GM18507 (cell line): ENCODE measurements at places on chromosomes 5 and 9.
A peak's percentile ranks its signal among the peaks of the same experiment; 100 is the strongest.

- DNase-seq: no peak
Measured at GRCh38 chr5:173726846-173727557, 110.6 kb upstream of the BOD1 start.

DNA sequence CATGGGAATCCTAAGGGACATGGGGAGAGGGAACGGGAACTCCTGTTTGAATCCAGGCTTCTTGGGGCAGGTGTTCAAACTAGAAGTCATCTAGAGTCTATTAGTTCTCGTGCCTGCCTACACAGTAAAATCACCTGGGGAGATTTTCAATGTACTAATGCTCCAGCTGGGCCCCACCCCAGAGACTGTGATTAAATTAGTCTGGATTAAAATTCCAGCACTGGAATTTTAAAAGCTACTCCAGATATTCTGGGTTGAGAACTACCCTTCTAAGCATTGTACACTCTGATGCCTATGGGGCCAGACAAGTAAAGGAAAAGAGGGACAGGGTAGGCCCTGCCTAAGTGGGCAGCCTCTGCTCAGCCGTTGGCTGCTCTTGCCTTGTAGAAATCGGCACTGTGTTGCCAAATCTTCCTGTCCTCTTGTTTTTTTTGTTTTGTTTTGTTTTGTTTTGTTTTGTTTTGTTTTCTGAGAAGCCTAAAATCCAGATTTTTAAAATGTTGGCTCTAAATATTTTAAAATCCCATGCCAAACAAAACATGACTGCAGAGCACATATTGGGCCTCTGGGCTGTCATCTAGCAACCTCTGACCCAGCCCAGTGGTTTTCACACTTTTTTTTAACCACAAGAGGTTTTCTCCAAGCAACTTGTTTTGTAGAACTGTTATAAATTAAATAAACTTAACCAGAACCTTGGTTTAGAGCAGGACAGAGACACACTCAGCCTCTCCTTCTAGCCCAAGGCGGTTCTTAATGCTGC, 29.0 kb downstream of the ADRB2 start:
- no peak for DNase-seq

GRCh38 chr5:154309805-154310204, 119.3 kb downstream of the GALNT10 start:
- DNase-seq: no peak

DNA sequence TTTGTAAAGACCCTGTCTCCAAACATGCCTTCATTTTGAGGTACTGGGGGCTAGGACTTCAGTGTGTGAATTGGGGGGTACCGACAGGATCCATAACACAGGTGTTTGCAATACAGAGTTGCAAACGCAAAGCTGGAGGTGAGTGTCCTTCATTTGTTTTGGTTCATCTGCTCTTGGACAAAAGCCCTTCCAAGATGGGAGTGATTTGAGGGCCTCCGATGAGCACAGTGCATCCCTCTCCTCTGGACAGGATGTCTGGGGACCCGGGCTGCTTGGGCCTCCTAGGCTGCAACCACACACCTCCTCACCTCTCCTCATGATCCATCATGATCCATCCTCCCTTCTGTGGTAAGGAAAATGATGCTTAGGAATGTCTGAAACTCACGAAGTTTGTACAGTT, 23.8 kb downstream of the FGD3 start:
- no peak for DNase-seq

DNA sequence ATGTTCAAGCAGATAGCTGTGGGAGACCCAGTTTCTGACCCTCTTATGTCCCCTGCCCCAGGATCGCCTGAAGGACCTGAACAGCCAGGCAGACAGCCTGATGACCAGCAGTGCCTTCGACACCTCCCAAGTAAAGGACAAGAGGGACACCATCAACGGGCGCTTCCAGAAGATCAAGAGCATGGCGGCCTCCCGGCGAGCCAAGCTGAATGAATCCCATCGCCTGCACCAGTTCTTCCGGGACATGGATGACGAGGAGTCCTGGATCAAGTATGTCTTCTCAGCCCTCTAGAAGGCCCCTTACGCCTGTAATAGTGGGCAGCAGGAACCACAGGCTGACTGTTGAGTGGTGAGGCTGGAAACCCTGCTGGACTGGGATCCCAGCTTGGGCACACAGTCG, 41.1 kb downstream of the DYNC2I2 start:
- DNase-seq: no peak

GRCh38 chr5:58775701-58776262, 192.9 kb downstream of the RAB3C start:
- no peak for DNase-seq

DNA sequence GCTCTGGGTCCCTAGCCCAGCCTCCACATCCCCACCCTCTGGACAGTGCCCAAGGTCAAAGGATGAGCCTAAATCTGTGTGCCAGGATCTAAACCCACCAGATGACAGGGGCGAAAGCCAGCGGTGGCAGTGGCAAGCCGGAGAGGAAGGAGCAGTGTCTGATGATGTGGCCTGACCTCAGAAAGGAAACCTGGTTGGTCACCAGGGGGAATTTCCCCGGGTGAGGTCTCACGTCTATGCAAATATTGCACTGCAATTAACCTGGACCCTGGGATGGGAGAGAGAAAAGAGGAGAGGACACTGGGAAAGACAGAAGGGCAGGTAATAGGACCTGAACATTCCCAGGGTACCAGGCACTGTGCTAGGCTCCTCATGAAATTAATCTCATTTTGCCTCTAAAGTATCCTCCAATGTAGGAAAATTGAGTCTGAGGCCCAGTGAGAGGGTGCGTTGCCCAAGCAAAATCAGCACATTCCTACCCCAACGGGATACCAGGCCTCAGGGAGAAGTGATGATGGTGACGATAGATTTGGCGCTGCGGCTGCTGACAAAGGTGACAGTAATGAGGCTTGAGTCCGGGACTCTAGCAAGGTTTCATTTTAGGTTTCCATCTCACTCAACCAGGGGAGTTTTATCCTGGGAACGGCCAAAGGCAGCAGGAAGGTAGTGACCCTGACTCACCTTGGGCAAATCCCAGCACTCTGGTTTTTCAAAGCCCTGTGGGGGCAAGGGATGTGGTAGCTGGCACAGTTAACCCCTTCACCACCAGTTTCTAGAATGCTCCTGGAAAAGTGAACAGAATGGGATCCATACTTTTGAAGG, 13.4 kb upstream of the TNIP1 start:
- DNase-seq: no peak

DNA sequence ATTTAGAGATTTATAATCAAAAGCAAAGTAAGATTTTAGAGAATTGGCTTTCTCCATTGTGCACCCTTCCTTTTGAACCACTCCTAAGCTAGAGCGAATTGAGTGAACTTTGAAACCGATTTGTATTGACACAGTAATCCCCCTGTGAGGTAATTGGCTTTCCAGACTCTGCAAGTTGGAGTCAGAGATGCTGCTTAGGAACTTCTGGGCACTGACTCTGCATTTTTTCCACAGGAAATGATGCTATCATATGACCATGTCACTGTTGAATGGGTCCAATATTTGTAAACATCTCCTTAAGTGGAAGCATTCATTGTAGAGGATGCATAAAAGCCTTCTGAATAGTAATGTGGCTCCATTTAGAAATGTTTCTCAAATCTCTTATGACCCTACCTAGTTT, 394.4 kb upstream of the ZNF608 start:
- DNase-seq: no peak

- no peak for DNase-seq
Measured at GRCh38 chr9:113805486-113806132, 70.5 kb upstream of the ZNF618 start.

- no peak for DNase-seq
Measured at GRCh38 chr9:106420511-106420944, 442.4 kb upstream of the ZNF462 start.

DNA sequence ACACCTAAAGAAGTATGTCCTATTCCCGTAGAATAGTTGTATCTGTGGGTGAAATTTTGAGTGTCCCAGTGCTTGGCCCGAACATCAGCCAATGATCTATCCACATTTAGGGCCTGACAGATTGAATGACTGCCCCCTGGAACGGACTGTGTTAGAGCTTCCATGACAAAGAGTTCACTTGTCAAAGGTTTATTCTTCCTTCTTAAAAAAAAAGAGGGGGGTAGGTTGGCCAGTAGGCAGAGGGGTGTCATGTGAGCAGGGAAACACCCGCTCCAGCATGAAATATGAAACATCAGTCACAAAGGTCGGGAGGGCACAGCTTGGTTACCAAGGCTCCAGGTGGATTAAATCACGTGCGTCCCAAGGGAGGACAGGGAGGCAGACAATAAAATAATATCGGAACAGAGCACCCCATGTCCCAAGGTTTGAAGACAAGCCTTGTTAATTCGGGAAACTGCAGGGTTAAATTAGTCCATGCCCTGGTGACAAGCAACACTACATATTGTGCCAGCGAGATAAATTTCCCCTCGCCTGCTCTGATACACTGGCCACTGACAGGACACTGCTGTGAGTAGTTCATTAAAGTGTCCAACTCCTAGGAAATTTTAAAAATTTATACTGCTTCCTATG, 401.2 kb downstream of the IRX1 start:
- DNase-seq: no peak

- no peak for DNase-seq
Measured at GRCh38 chr5:4244306-4244705, 648.7 kb downstream of the IRX1 start.

- no peak for DNase-seq
Measured at GRCh38 chr9:4596165-4596922, 65.8 kb upstream of the PLPP6 start.

DNA sequence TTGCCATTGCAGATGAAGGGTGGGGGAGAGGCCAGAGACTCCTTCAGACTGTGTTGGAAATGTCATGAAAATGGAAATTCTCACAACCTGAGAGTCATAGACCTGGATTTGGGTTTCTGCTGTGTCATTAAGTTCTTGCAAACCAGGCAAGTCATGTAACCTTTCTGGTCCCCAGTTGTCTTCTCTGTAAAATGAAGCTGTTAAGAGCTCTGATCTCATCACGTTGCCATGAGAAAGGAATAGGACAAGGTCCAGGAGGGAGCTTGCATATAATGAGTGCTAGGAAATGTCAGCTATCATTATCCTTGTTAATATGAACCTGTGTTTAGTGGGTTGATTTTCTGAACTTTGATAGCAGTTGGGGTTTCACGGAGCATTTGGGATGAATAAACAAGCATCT, 59.1 kb downstream of the FGF1 start:
- no peak for DNase-seq

- DNase-seq: no peak
Measured at GRCh38 chr9:110935829-110936228, 102.4 kb downstream of the LPAR1 start.

- DNase-seq: no peak
Measured at GRCh38 chr5:88888291-88888690, 5.3 kb upstream of the MEF2C start.

- DNase-seq: no peak
Measured at GRCh38 chr5:159304961-159305595, 25.2 kb downstream of the IL12B start.

GRCh38 chr5:142808878-142809598, 38.9 kb downstream of the ARHGAP26 start:
- no peak for DNase-seq

- DNase-seq: no peak
Measured at GRCh38 chr5:107990881-107991810, 320.4 kb upstream of the EFNA5 start.

- peak; percentile 47 for DNase-seq
Measured at GRCh38 chr5:56148453-56148971, 84.6 kb downstream of the ANKRD55 start.

DNA sequence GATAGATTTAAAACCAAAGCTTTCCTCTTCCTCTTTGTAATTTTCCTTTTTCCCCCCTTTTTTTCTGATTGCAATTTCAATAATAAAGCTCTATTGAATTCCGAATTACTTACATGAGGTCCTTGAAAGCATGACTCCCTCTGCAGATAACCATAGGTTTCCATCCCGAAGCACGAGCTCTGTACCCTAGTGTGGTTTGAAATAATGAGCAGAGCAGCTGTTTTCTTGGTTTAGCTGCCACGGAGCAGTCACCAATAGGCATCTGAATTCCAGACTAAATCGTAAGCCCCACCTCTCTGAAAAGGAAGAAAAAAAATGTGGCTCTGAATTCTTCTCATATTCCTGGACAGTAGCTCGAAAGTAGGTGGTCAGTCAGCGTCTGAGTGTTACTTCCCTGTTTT, 18.5 kb upstream of the GNE start:
- DNase-seq: no peak

DNA sequence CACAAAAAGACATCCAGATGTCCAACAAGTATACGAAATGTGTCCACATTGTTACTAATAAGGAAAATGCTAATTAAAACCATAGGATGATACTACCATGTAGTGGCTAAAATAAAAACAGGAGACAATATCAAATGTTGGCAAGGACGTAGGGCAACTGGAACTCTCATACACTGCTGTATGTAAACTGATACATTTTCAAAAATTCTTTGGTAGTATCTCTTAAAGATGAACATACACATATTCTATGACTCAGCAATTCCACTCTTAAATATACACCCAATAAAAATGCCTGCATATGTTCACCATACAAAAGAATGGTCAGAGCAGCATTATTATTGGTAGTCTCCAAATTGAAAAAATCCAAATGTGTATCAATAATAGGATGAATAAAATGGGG, 2.9 kb upstream of the CCDC180 start:
- DNase-seq: no peak

- no peak for DNase-seq
Measured at GRCh38 chr5:91245074-91245452, 138.1 kb downstream of the ARRDC3 start.

- no peak for DNase-seq
Measured at GRCh38 chr9:87834357-87834756, 48.3 kb upstream of the SPATA31E1 start.

GRCh38 chr5:98768960-98769209, 4.6 kb upstream of the RGMB start:
- no peak for DNase-seq

DNA sequence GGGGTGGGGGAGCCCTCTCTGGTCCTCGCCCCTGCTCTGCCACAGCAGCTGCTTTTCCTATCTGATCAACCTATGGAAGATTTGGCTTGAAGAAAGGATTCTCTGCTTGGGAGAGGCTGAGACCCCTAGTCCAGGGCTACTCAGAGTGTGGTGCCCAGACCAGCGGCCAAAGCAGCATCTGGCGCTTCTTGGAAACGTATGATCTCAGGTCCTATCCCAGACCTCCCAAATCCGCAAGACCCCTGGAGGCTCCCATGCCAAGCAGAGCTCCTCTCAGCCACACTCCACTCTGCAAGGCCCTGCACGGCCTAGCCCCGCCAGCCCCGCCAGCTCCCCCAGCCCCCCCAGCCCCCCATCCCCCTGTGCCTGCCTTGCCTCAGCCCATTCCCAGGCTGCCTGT, 181.7 kb downstream of the GAPVD1 start:
- no peak for DNase-seq
